ENCODE measurements at places on chromosomes 13 and 19.

- DNase-seq, result no peak
Observed at GRCh38 chr13:49421391-49421790, 22.5 kb downstream of the CAB39L start.

DNA sequence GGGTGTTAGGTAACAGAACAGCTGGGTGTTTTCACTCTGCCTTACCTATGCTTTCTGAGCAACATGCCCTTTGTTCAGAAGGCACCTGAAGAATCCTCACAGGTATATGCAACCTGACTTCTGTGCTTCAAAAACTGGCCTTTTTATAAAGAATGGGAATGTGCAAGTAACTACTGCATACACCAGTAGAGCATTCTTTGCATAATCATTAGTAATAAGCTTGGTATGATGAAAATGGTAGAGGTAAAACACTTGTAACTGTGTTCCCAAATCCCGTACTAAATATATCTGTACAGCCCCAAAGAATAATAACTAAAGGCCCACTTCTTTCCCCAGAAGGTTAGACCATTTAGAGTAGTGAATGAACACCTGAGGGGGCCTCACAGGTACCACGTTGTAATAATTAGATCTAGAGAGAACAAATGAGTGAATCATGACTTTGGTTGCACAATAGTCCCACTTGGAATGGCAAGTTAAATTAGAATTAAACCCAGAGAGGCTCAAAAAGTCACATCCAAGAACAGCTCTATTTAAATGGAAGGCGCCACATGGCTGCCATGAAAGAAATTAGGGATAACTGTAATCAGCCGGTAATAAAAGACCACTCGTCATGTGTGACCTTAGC lies 413.9 kb downstream of the KLF12 start:
- DNase-seq, result no peak

DNA sequence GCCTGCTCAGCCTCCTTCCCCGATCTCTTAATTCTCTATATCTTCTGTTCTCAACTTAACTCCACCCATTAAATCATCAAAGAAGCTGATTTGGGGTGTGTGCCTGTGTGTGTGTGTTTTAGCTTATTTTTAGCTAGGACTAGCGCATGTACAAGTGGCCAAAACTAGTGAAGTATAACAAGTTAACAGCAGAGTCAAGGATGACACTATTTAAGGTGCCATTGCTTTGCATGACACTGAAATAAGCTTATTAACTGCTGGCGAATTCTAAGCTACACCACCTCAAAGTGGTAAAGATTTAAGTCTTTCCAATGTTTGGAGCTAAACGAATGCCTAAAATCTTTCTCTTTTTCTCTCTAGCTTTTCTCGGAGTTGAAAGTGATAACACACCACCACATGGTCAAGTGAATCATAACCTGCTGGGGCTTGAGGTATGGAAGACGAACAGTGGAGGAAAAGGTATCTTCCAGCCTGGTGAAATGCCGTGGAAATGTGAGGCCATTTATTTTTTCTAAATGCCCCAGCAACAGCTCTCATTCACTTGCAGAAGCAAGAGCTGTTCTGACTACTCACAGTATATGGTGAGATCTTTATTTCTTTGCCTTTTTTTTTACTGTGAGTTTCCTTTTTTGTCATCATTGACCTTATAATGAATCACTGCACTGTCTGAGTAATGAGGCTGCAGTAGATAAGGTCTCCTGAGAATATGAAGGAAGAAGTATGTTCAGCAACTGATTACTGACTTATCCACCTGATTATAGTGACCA lies 570.3 kb downstream of the PCDH9 start:
- no peak for DNase-seq

DNA sequence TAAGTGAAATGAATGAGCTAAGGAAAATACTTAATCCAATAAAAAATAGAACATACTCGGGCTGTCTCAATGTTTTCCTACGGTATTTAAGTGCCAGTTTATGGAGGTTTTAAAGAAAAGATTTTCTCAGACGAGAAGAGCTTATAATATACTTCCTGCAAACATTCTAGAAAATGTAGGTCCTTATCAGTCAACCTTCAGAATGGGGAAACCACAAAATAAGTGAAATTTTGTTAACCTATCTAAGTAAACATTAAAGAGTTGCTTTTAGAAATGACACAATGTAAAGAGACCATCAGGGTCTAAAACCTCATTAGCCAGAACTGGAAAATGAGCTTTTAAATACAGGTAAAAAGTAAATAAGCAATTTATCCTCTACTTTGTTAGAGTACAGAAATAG lies 12.1 kb downstream of the MIR17HG start:
- DNase-seq, result no peak

DNA sequence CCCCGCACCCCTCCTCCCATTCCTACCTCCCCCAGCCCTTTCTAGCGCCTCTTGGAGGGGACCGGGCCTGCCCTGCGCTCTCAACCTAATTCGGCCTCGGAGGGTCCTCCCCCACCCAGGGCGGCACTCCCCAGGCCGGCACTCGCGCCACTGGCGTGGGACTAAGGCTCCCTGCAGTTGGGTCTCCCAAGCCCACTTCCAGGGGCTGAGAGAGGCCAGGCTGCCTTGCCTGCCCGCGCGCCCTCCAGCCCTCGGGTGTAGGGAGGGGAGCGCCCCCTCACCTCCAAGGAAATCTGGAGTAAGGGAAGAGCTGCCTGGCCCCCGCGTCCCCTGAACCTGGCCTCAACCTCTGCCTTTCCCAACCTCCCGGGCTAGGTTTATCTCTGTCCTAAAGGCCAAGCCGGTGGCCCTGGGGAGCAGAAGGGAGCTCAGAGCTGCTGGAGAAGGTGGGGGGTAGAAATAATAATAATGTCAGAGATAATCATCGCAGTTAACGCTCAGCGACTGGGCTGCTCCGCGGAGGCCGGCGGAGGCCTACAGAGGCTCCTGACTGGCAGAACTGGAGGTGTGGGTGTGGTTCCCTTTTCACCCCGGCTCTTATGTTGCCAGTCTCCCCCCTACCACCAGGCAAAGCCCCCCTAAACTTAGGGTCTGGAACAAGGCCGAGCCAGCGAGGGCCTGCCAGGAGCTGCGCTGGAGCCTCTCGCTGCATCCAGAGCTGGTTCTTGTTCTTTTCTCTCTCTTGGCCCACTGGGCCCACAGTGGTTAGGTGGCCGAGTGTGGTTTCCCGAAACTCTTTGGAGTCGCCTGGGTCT lies 9.6 kb downstream of the ZIC2 start:
- DNase-seq, result no peak
